ENCODE measurements at places on chromosomes 2 and 18. TPM values are rescaled to one million over a fixed set of nuclear protein-coding genes. Genes with fewer than 3 reads are reported as not detected.

GRCh38 chr2:75099521-75099922 is 99.8 kb downstream of the TACR1 start:
- DNase-seq = no peak

Gene CXCR1
- total RNA-seq = not detected

- DNase-seq = no peak
These were observed 273.4 kb upstream of the SIX2 start for GRCh38 chr2:45282646-45283045.

GRCh38 chr18:73826098-73826497 is 321.5 kb downstream of the FBXO15 start:
- DNase-seq = no peak

Gene DES
- 3,551 TPM for total RNA-seq

DNA sequence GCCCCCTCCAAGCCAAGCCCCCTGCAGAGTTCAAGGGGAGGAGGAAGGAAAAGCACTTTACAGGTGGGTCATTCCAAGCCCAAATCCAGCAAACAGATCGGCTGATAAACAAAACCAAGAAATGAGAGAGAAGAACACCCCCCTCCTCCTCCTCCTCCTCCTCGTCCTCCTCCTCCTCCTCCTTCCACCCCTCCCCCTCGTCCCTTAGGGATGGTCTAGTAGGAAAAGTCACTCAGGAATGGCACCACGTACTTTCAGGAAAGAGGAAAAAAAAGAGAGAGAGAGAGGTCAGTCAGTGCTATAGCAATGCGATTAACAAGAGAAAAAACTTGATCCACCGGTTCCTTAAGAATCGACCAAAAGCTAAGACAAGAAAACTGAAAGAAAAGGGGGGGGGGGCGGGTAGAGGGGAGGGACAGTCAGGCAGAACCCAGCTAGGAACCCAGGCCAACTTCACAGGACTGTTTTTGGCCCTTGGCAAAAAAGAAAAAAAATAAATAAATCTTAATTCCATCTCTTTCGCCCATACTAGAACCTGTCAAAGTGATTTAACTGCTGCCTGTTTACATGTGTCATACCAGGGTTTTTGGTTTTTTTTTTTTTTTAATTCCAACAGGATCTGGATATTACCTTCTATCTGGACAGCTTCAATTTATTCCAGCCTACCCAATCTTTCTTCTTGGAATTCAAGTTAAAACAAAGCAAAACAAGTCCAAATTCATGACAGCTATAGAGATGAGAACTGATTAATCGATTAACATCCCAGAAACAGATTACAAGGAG is 906 bp downstream of the IKZF2 start:
- DNase-seq = no peak

Gene PPP3R1
- 9.7 TPM for total RNA-seq

DNA sequence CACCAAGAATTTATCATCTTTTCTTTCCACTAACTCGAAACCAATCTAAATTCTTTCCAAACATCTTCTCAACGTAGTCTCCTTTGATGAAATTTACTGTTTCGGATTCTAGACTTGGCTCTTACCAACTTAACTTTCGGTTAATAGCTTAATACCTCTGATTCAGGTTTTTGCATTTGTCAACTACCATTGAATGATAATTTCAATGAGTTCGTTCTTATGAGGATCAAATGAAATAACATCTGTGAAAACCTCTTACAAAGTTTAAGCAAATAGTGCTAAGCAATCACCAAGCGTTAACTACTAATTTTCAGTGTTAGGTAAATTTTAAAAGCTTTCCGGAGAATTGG is 593 bp upstream of the NRBP1 start:
- DNase-seq = no peak

DNA sequence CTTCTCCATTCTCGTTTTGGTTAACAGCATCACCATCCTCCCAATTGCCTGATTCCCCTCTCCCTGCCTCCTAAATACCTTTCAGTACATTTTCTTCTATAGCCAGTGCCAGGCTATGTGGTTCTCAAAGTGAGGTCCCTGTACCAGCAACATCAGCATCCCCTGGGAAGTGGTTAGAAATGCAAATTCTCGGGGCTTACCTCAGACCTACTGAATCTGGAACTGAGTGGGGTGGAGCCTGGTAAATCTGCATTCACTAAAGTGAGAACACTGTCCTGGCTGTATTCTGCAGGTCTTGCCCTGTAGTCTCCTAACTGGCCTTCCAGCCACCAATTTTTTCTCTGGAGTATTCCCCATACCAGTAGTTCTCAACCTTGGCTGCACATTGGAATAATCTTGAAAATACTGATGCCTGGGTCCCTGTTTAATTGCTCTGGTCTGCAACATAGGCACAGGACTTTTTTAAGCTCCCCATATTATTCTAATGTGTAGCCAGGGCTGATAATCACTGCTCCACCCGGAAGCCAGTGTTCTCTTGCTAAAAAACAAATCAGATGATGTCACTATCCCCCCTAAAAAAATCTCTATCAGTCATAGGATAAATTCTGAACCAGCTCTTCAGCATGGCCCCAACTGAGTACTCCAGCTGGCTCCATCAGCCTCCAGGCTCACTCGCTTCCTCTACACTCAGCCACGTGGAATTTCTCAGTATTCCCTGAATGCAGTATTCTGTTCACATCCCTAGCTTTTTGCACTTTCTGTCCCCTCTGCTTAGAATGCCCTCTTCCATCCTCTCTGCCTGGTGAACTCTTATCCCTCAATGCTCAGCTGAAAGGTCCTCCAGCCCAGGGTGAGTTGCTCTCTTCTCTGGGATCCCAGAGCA is 98.4 kb downstream of the CDK15 start:
- DNase-seq = no peak

GRCh38 chr2:75200140-75201096 is 1.1 kb upstream of the TACR1 start:
- peak; percentile 18 for DNase-seq

DNA sequence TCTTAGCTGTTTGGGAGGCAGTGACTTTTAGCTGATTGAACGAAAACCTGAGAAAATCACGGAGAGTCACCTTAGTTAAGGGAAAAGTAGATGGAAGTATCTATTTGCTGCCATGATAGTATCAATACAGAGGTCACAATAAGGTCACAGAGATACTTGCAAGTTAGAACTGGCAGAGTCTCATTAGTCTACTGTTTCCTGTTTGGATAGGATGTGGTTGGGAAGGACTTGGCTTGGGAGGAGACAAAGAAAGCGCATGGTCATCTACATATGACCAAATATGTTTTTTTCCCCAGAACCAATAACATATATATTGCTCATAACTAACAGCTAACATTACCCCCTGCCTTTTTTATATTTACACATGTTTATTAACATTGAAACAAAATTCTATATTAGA is 78.4 kb upstream of the AQP4 start:
- no peak for DNase-seq

GRCh38 chr2:241849616-241850543 is 8.8 kb downstream of the PDCD1 start:
- DNase-seq = peak; percentile 8
